Diencephalon (tissue), 1 donor: ENCODE measurements at places on chromosomes 4 and X. TPM values are rescaled to one million over a fixed set of nuclear protein-coding genes. Genes with fewer than 3 reads are reported as not detected.

FAM149A gene
- total RNA-seq, result 36.4 TPM

TMSB15C gene
- 30.4 TPM for total RNA-seq

CXorf66 gene
- not detected for total RNA-seq

VCX3A gene
- not detected for total RNA-seq

DMRTC1 gene
- 0.46 TPM for total RNA-seq

ZIC3 gene
- 9.5 TPM for total RNA-seq

ASMTL gene
- 25.4 TPM for total RNA-seq
